Stimulated activated CD4-positive, alpha-beta T cell treated with anti-CD3 and anti-CD28 coated beads, Interleukin-2, amount 100 ng/mL, for 48 hours (primary cell): ENCODE measurements at places on chromosomes 2 and 18.

GRCh38 chr2:239507576-239508258 is 106.9 kb upstream of the HDAC4 start:
- no peak for DNase-seq

DNA sequence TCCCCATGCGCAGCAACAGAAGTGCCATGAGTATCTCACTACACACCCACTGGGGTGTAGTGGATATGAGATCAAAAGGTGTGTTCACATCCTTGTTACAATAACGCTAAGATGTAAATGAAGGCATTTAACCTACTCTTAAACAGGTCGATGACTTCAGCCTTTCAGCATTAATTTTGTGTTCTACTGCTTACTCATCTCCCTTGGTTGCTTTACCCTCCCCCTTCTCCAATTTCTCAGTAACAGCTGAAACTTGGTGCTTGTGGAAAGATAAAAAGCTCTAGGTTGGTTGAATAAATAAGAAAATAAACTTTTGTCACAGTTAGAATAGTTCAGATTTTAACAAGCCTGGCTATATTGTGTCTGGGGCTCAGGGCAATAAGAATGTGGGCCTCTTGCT is 147.5 kb upstream of the SESTD1 start:
- DNase-seq, result no peak

- no peak for DNase-seq
Observed at GRCh38 chr2:25735835-25736234, 62.5 kb upstream of the DTNB start.

DNA sequence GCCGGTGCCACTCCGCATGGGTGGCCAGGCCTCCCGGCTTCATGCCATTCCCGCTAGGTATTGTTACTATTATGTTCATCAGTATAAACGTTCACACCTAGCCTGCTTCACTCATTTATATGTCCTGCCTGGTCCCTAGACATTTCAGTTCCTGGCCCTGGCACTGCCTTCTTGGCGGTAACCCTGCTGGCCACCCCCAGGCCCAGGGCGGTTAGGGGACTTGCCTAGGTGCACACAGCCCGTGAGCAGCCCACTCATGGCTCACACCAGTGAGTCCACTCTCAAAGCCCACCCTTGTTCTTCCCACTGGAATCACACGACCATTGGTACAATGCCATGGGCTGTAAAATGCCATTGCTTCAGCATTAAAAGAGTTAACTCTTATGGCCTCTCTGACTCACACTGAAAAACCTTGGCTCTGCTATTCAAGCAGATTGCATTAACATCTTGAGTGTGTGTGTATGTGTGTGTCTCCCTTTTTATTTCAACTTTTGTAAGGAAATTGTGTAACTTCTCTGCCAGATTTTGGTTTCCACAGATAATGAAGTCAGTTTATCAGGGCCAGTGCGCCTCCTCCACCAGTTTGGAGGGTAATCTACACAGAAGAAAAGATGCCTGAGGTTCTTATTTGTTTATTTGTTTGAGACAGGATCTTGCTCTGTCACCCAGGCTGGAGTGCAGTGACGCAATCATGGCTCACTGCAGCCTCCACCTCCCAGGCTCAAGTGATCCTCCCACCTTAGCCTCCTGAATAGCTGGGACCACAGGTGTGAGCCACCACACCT is 74.2 kb downstream of the RAB31 start:
- DNase-seq, result no peak

- peak; percentile 50 for DNase-seq
Observed at GRCh38 chr18:11947214-11948191, 33.8 kb upstream of the IMPA2 start.

DNA sequence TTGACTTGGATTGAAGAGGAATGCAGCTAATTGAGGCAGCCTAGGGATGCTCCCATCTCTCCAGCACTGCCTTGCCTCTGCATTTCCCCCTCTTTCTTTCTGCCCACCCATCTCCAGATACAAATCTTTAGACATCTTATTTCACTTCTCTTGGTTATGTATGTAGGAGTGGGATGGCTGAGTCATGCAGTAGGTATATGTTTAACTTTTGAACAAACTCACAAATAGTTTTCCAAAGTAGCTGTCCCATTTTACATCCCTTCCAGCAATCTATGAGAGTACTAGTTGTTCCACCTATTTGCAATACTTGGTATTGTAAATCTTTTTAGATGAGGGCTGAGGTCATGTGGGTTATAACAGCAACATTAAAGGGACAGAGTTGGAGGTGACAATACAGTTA is 329.9 kb downstream of the DYSF start:
- no peak for DNase-seq

DNA sequence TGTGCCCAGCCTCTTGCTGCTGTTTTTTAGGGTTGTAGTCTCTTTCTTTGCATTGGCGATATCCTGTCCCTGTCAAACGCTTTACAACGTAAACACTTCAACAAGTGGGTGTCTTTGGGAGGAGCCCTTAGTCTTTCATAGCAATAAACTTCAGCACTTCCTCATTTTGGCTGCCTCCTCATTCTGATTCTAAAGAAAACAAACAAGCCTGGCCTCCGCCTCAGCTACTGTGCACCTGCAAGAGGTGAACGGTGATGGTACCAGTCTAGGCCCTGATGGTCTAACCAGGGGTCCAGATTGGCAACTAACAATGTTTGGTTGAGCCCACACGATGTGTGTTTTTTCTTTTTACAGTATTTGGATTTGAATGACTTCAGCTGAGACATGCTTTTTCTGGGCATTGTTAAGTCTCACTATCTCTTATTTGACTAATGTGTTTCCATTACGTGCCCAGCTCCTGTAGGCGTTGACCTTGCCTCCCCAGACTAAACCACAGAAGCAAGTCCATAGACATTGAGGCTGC is 53.2 kb upstream of the CUL3 start:
- peak; percentile 11 for DNase-seq

GRCh38 chr2:8608411-8608954 is 73.4 kb upstream of the ID2 start:
- DNase-seq, result no peak

- no peak for DNase-seq
Observed at GRCh38 chr2:100246163-100247145, 75.8 kb downstream of the LONRF2 start.

DNA sequence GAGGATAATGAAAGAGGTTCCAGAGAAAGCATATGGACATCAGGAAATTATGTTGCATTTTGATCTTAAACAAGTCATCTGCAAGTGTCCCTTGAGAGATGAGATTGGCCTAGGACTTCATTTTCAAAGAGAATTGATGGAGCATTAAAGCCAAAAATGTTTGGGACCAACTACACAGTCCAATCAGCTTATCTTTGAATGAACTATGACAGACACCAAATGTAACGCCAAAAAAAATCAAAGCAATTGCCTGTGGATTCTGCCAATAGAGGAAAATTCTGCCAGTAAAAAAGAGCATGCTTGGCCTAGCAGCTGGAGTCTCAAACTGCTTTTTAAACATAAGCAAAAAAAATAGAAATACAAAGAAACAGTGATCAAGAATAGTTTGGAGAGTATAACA is 594.5 kb upstream of the CHAC2 start:
- DNase-seq, result no peak

DNA sequence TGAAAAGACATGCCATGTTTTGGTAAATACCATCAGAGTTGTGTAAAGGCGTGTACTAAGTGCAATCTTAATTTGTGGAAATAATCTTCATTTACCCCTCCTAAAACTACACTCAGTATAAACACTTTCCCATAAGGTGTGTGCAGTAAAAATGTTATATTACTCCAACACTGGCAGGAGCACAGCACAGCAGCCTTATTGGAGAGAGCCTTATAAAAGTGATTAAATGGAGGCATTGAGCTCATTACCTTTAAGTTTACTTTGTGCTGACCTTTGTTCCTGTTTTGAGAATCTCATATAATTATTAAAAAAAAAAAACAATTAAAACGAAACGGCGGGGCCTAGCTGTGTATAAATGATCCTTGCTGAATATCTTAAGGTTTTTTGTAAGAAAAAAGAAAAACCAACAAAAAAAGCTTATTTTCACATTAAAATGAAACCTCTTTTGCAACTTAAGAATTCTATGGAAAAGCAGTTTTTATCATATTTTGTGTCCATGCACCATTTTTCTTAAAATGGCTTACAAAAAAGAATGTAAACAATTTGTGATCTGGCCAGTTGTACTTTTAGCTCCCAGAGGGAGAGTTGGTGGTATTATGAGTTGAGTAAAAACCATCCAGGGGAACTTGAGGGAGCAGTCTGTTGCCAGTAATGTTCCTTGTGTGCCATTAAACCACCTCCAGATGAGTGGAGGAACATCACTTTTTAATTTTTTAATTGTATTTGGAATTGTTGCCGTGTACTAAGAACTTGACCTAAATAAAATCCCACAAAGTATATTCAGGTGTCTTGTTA is 103.4 kb downstream of the ABI2 start:
- no peak for DNase-seq

DNA sequence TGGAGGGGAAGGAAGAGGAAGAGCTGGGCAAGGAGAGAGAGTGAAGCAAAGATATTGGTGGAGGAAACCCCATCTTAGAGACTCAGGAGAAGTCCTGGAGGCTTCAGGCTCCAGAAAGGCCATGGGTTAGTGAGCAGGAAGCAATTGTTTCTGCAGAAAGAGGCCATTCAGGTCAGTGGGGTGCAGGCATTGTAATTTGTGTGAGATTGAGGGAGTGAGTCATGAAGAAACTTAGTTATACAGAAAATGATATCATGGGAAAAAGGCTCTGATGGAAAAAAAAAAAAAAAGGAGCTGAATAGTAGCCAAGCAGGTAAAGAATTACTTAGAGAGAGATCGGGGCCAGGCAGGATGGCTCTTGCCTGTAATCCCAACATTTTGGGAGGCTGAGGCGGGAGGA is 4.0 kb downstream of the EMILIN2 start:
- no peak for DNase-seq

DNA sequence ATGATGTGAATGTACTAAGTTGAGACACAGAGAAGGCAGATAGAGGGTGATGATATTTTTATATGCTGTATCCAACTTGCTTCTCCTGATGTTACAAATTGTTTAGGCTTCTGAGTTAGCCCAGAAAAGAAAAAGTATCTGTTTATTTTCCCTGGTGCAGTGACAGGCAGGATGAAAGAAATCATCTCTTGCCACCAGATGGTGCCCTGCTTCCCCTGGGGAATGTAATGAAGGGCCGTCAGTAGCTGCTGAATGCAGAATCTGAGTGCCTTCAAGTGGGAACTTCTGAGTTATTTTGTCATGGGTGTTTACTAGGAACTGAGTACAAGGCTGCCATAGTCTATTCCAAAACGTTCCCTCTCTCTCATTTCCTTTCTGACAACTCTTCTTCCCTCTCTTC is 525.6 kb downstream of the MBD2 start:
- no peak for DNase-seq

DNA sequence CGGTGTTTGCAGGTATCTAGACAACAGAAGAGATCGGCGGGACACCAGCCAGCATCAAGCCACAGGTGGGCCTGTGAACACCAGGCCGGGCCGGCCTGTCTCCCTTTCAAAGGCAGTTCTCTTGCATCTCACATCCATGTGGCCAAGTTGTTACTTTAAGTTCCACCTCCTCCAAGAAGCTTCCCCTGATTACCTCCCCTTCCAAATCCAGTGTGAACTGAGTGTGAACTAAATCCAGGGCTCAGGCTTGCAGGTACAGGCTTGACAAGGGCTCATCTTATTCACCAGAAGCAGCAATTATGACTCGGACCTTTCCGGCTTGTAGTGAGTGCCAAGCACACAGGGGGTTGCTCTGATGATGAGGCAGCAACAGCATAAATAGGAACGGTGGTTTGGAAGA is 3.9 kb downstream of the CRACDL start:
- DNase-seq, result no peak

DNA sequence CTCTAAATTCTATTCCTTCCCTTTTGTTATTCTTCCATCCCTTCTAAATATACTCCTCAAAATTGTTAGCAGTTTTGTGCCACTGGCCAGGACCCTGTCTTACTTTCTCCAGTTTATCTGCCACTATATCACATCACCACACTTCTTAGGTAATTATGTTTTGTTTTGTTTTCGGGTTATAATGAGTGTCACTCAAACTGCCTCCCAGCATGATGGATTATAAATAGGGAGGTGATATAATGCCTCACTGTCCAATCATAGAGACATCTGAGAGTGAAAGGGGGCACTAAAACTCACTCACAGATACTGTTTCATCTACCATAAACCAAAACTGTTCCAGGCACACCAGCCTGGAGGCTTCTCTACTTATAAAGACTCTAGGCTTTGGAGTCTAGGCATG is 3.5 kb downstream of the RSAD2 start:
- DNase-seq, result no peak

- DNase-seq, result no peak
Observed at GRCh38 chr2:223383315-223383714, 218.8 kb downstream of the SCG2 start.

DNA sequence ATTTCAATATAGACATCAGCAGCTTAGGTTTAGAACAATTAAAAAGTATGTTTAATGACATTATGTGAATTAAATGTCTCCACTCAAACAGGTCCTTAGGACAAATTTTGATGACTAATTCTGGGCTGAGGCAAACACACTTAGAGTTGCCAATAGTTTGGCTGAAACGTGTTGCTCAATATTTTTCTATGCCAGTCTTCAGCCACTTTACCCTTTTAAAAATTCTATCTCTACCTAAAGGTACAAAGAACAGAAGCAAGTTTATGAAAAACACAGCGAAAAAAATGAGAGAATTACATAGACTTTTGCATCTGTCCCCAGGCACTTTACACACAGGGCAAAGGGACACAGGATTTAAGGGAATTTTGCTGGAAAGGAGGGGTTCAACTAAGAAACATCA is 4.5 kb downstream of the IDH1 start:
- no peak for DNase-seq

DNA sequence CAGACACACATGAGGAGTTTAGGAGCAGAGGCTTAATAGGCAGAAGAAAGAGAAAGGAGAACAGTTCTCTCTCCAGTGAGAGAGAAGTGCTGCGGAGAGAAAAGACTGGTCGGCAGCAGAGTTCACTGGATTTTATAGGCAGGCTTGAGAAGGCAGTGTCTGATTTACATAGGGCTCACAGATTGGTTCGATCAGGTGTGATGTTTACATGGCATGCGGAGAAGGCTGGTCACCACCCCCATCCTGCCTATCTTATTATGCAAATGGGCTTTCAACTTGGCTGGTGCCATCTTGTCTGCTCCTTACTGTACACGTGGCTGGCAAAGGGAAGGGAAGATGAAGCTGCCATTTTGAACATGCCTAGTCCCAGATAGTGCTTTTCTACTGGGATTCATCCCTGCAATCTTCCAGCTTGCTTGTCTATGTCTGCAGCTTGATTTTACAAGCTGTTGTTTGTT is 113.4 kb downstream of the AP1S3 start:
- no peak for DNase-seq

DNA sequence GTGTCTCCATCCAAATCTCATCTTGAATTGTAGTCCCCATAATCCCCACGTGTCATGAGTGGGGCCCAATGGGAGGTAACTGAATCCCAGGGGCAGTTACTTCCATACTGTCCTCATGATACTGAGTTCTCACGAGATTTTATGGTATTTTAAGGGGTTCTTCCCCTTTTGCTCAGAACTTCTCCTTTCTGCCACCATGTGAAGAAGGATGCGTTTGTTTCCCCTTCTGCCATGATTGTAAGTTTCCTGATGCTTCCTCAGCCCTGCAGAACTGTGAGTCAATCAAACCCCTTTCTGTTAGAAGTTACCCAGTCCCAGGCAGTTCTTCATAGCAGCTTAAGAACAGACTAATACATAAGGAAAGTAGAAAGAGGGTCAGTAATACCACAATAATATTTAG is 480.4 kb downstream of the KCNJ3 start:
- DNase-seq, result no peak
